ENCODE measurements at places on chromosomes 13 and 19. TPM values are rescaled to one million over a fixed set of nuclear protein-coding genes. Genes with fewer than 3 reads are reported as not detected.
A peak's percentile ranks its signal among the peaks of the same experiment; 100 is the strongest.

The DAPK3 gene
- 202 TPM for total RNA-seq

DNA sequence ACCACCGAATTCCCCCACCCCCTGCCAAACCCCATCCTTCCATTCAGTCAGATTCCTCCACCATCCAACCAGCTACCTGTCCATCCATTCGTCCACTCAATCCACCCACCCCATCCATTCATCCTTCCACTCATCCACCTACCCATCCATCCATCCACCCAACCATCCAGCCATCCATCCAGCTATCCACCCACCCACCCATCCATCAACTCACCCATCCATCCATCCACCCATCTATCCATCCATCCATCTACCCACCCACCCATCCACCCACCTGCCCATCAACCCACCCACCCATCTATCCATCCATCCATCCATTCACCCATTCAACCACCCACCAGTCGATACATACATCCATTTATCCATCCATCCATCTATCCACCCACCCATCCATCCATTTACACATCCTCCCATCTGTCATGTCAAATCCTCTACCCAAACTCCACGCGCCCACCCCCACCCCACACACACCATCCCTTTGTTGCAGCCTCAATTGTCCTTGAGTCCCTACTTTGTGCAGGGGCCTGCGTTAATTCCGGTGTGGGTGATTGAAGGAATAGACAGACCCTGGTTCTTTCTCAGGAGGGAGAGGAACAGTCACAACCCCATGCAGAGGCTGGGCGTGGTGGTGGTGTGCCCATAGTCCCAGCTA is 5.3 kb upstream of the SLC5A5 start:
- H3K4me1 ChIP-seq, result peaks cover 3% of the 10 kb centered on the region
- DNase-seq, result no peak
- H3K4me3 ChIP-seq, result no peak overlapping the region
- peaks cover 48% of the 10 kb centered on the region for H3K36me3 ChIP-seq

- H3K4me1 ChIP-seq, result peaks cover 8% of the 10 kb centered on the region
- H3K36me3 ChIP-seq, result no peaks in the 10 kb centered on the region
- H3K27ac ChIP-seq, result no peak overlapping the region
- H3K4me3 ChIP-seq, result no peak overlapping the region
- H3K27me3 ChIP-seq, result no peaks in the 10 kb centered on the region
- DNase-seq, result no peak
These were observed 83.1 kb downstream of the AKAP11 start for GRCh38 chr13:42355092-42355485.

The SIGLECL1 gene
- not detected for total RNA-seq

DNA sequence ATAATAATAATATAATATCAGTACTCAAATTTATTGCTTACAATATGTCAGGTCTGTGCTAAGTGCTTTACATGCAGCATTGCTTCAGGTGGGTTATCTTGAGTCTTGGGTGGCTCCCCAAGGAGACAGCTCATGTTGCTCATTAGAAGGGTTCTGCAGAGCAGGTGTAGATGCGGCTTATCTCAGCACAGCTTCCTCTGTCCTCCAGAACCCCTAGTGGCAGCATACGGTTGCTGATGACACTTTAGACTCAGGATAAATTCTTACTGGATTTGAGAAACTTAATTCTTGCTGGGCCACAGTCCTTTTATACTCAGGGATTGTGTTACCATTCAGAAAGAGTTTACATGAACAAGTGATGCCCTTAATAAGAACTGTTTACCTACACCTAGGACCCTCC is 8.9 kb downstream of the COG3 start:
- H3K4me3 ChIP-seq, result no peak overlapping the region
- H3K36me3 ChIP-seq, result peaks cover 25% of the 10 kb centered on the region
- DNase-seq, result no peak
- no peaks in the 10 kb centered on the region for H3K4me1 ChIP-seq
- H3K27me3 ChIP-seq, result no peaks in the 10 kb centered on the region

The PLVAP gene
- not detected for total RNA-seq

DNA sequence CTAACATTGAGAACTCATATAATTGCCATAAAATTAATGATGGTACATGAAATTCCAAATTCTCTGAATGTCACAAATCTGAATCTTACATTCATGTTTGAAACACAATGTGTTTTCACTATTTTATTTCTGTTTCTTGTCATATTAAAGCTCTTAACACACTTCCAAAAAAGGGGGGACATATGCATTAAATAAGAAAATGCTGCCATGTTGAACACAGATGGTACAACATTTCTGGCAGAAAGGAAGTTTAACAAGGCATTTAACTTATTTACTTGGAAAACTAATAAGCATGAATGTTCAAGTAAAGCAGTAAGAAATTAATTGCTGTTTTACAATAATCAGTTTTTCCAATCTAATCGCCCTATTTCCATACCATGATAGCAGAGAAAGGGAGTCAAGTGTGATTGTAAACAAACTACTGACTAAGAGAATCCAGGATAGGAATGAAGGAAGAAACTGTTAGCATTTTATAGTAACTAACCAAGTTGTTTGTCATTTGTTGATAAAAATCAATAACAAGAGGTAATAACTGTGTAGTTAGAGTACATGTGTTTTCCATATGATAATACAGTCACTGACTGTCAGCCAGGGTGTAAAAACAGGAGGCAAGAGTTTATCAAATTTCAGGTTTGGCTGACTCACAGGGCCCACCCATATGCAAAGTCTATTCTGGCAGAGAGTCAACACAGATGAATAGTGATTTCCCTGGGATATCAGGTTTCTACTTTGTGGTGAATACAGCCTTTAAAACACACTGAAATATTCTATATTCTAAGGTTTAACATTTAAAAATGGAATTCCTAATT is 5.7 kb upstream of the FOXO1 start:
- H3K27me3 ChIP-seq, result no peaks in the 10 kb centered on the region
- peaks cover 24% of the 10 kb centered on the region for H3K4me1 ChIP-seq
- peak overlapping the region; percentile 65 for H3K27ac ChIP-seq
- no peaks in the 10 kb centered on the region for H3K36me3 ChIP-seq

DNA sequence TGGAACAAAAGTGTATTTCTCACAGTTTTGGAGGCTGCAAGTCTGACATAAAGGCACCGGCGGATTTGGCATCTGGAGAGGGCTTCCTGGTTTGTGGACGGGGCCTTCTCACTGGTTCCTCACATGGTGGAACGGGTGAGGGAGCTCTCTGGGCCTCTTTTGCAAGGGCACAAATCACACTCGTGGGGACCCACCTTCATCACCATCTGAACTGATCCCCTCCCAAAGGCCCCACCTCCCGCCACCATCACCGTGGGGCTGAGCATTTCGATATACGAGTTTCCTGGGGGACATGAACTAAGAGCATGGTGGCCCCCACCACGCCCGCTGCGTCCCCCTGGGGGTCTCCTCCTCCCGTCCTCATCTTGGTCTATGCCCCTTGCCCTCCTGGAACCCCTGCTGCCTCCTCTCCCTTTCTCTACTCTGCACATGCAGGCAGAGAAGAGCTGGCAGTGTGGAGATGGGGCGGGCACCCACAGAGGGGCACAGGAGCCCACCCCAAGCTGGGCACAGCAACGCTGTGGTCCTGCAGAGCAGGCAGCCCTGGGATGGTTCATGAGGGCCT is 20.8 kb upstream of the SPACA7 start:
- no peaks in the 10 kb centered on the region for H3K36me3 ChIP-seq
- no peak overlapping the region for H3K27ac ChIP-seq
- no peaks in the 10 kb centered on the region for H3K4me1 ChIP-seq
- H3K27me3 ChIP-seq, result peaks cover 24% of the 10 kb centered on the region
- DNase-seq, result peak; percentile 53
- no peak overlapping the region for H3K4me3 ChIP-seq

- no peak for DNase-seq
- H3K4me1 ChIP-seq, result no peaks in the 10 kb centered on the region
- H3K36me3 ChIP-seq, result no peaks in the 10 kb centered on the region
- no peak overlapping the region for H3K4me3 ChIP-seq
These were observed 39.5 kb downstream of the ATP7B start for GRCh38 chr13:51971520-51972426.

DNA sequence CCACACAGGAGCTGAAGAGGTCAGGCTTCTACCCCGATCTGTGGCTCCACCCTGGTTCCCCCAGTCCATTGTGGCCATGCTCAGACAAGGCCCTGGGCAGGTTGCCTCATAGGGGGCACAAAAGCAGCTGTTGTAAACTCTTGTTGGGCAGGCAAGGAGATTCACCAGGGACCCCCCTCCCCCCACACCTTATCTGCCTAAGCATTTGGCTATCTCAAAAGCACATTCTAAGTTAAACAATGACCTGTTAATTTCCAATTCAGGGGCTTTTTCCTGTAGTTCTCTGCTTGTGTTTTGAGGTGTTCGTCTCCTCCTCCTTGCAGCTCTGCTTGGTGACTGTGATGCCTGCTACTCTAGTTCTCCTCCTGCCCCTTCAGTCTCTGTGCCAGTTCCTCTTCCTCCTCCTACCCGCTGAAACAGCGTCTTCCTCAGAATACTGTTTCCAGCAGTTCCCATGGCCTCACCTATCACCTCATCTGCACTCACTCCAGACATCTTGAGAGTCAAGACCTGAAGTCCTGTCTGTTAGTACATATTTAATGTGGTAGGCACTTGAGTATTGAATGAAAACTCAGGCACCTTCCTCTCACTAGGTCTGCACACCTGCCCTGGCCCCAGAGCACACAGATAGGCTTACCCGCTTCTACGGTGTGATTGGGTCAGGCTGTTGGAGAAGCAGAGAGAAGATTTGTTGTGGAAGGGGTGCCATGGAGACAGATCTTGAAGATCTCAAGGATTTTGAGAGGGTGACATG is 31.7 kb downstream of the SPATA13 start:
- no peak overlapping the region for H3K27ac ChIP-seq
- H3K4me3 ChIP-seq, result no peak overlapping the region
- H3K36me3 ChIP-seq, result 0 out of 2 replicates have a peak, but pooled peaks cover 3% of the 10 kb centered on the region
- DNase-seq, result no peak
- no peaks in the 10 kb centered on the region for H3K27me3 ChIP-seq

- no peaks in the 10 kb centered on the region for H3K27me3 ChIP-seq
- no peaks in the 10 kb centered on the region for H3K36me3 ChIP-seq
- H3K4me1 ChIP-seq, result no peaks in the 10 kb centered on the region
These were observed 176.2 kb upstream of the UFM1 start for GRCh38 chr13:38173403-38173802.

The RPL21 gene
- total RNA-seq, result 934 TPM

DNA sequence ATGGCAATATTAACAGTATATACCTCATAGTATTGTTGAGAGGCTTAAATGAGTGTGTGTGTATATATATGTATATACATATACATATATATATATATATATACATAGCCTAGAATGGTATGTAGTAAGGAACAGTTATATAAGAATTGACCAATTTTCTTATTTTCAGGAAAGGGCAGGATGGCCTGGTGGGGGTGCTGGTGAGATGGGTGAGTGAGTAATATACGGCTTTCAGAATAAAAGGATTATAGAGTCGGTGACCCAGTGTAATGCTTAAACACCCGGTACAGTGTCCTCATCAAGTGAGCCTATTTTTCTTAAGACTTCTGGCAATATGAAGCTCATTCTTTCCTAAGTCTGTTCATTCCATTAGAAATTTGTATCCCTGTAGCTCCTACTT is 11.7 kb upstream of the FAM216B start:
- H3K36me3 ChIP-seq, result no peaks in the 10 kb centered on the region
- no peak overlapping the region for H3K27ac ChIP-seq
- no peak overlapping the region for H3K4me3 ChIP-seq
- no peak for DNase-seq
- H3K27me3 ChIP-seq, result no peaks in the 10 kb centered on the region
- H3K4me1 ChIP-seq, result no peaks in the 10 kb centered on the region
